ENCODE measurements at places on chromosomes 6 and 20.

GRCh38 chr6:110083875-110084585, 95.4 kb downstream of the WASF1 start:
- DNase-seq: no peak

DNA sequence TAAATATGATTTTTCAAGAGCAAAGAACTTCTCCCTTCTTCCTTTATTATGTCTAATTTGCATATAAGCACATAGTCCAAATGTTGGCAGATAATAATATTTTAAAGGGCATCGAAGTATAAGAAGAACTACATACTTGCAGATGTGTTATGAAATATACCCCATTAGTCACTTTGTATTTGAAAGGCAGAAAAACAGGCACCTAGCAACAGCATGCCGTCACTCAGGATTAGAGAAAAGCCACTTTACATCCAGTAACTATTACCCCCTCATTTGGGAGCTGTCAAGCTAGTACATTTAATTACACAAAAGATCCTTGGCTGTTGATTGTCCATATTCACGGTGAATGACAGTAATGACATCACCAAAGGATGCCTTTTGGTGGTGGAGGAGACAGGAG, 99.3 kb upstream of the ARMC2 start:
- no peak for DNase-seq

DNA sequence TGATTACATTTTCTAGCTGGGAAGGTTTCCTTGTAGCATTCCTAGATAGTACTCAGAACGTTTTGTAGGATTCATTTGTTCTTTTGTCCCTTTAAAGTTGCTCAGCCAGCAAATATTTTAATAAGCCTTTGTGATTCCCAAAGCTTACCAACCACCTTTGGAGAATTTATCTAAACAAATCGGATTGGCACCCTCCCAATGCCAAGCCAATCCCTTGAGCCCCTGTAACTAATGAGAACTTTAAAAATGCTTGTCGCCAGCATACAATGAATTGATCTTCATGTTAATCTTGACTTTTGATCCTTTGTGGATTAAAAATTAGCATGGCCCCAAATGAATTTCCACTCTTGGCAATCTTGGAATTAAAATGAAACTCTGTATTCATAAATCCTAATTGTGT, 559.5 kb downstream of the UTRN start:
- DNase-seq: no peak

GRCh38 chr6:130027948-130028347, 9.6 kb downstream of the L3MBTL3 start:
- no peak for DNase-seq

DNA sequence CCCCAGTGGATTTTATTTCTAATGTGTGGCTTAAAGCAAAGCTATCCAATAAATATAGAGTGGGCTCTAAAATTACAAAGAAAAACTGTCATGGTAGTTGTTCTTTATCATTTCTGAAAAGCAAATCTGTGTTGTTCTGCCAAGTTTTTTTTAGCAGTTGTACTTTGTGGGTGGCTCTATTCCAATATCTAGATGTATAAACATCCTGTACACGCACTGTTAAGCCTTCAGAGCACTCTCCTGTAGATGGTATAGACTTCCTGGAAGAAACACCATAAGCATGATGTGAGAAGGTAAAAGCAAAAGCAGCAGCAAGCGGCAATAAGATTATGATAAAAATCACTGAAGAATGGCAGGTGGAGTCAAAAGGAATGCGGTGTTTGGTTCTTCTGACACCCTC, 21.5 kb upstream of the TMEM30A start:
- no peak for DNase-seq

DNA sequence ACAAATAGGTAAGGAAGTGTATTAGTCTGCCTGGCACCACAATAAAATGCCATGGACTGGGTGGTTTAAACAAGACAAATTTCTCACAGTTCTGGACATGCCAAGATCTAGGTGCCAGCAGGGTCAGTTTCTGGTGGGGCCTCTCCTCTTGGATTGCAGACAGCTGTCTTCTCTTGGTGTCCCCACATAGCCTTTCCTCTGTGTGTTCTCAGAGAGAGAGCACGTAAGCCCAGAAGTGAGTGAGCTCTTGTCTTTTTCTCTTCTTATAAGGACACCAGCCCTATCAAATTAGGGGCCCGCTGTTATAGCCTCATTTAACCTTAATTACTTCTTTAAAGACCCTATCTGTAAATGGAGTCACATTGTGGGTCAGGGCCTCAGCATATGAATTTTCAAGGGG, 28.3 kb downstream of the SMPDL3A start:
- DNase-seq: no peak

DNA sequence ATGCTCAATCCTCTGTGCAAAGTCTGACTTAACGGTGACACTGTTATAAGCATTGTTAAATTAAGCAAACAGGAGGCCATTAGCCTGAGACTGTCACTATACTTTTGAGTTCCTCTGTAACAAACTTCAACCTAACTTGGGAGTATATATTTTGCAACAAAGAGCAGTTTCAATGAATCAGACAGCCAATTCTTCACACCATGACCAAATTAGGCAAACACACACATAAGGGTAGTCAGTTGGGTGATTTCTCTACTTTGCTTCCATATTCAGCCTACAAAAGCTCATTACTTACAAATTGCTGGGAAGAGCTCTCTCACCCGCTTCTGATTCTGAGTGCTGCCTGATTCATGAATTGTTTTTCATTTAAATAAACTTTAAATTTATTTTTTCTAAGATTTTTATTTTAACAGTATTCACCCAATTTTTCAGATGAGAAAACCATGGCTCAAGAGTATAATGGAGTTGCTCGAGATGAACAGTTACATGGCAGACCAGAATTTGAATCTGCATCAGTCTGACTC, 60.5 kb downstream of the HACE1 start:
- DNase-seq: no peak

DNA sequence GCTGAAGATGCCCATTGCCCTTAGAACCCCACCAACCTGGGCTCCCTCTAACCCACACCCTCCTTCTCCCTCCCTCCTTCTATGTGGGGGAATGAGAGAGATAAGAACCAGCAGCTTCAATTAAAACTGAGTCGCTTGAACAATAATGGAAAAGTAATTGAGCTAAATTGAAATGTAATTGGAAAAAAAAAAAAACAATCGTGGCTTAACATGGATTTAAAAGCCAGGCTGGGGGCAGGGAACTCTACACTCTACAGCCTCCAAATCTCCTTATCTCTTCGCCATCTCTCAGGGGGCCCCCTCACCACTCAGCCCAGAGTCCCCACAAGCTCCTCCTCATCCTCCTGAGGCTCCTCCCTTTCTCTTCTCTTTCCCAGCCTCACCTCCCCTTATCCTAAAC, 83.2 kb downstream of the MDGA1 start:
- no peak for DNase-seq

GRCh38 chr6:56050530-56051201, 175.3 kb upstream of the BMP5 start:
- no peak for DNase-seq

DNA sequence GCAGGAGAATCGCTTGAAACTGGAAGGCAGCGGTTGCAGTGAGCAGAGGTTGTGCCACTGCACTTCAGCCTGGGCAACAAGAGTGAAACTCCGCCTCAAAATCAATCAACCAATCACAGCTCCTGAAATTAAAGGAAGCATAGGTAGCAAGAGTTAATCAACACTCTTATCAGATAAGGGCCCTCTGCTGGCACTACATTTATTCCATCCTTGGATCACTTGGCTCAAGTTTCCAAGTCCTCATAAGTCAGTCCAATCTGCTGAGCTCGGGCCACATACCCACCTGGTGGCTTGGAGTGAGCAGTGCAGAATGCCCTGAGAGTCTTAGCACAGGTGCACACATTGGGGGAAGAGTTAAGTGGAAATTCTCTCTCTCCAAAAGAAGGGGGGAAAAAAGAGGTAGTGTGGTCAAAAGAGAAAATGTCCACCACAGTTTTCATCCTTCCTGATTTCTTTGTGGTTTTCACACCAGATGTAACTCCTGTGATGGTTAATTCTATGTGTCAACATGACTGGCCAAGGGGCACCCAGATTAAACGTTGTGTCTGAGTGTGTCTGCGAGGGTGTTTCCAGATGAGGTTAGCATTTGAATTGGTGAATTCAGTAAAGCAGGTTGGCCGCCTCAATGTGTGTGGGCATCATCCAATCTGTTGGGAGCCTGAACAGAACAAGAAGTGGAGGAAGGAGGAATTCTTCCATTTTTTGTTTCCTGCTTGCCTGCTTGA, 14.2 kb upstream of the FAM8A1 start:
- no peak for DNase-seq

GRCh38 chr20:55052459-55052858, 577.1 kb downstream of the DOK5 start:
- no peak for DNase-seq

- DNase-seq: no peak
These were observed 156.2 kb downstream of the BTBD9 start for GRCh38 chr6:38483526-38483925.

DNA sequence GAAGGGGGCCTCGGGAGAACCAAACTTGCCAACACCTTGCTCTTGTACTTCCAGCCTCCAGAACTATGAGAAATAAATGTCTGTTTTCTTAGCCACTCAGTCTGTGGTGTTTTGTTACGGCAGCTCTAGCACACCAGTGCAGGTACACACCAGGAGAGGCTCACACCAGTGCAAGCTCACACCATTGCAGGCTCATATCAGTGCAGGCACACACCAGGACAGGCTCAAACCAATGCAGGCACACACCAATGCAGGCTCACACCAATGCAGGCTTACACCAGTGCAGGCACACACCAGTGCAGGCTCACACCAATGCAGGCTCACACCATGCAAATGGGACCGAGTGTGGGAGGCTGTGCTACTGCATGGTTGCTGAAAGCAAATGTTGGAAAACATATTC, 4.9 kb upstream of the CTCFL start:
- no peak for DNase-seq
